ENCODE measurements at places on chromosomes 4 and X. TPM values are rescaled to one million over a fixed set of nuclear protein-coding genes. Genes with fewer than 3 reads are reported as not detected.

- no peak overlapping the region for H3K4me3 ChIP-seq
- no peaks in the 10 kb centered on the region for H3K36me3 ChIP-seq
- H3K4me1 ChIP-seq: no peaks in the 10 kb centered on the region
- no peaks in the 10 kb centered on the region for H3K27me3 ChIP-seq
Measured at GRCh38 chr4:113880240-113881028, 99.0 kb downstream of the ARSJ start.

GRCh38 chr4:16100833-16101232 is 17.0 kb upstream of the PROM1 start:
- H3K4me1 ChIP-seq: peaks cover 6% of the 10 kb centered on the region
- H3K27ac ChIP-seq: no peak overlapping the region
- no peak for DNase-seq
- H3K4me3 ChIP-seq: no peak overlapping the region
- no peaks in the 10 kb centered on the region for H3K36me3 ChIP-seq
- no peaks in the 10 kb centered on the region for H3K27me3 ChIP-seq

DNA sequence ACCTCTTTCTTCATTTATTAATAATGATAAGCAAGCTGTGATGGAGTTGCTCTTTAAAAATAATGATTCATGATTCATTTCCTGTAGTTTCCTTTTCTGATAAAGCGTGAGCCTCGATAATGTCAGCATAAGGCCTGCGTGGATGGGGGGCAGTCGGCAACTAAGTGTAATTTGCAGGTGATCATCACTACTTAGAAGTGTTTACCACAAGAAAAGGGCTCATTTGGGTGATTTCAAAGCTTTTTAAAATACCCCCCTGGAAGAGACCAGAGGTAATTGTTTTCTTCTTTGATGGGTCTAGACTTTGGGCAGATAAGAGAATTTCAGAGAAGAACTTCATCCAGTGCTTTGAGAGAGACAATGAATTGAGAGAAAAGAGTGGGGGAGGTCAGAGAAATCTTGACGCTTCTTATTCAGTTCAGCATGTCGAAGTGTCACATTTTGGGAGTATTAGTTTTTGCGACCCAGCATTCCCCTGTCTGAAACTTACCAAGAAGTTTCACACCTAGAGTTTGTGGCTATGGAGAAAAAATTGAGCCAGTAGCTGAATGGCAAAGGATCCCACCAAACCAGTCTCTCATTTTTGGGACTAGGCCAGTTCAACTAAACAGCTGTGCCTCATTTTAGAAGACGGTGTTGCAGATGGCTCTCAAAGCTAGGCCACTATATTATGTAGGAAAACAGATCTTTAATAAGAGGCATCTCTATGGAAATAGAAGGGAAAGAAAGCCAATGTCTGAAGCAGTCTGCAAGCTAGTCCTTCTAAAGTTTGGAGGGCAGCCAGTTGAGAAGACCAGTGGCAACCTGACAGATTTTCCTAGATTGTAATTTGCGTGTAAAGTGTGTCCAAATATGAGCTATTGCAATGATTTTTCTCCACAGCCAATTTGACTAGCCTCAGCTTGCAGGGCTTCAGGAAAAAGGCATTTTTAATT is 171.0 kb upstream of the PPP1R2C start:
- H3K4me1 ChIP-seq: no peaks in the 10 kb centered on the region
- H3K36me3 ChIP-seq: no peaks in the 10 kb centered on the region
- H3K27ac ChIP-seq: no peak overlapping the region
- H3K4me3 ChIP-seq: no peak overlapping the region
- no peaks in the 10 kb centered on the region for H3K27me3 ChIP-seq

- H3K36me3 ChIP-seq: no peaks in the 10 kb centered on the region
- H3K4me1 ChIP-seq: no peaks in the 10 kb centered on the region
- H3K4me3 ChIP-seq: no peak overlapping the region
- H3K27ac ChIP-seq: no peak overlapping the region
- DNase-seq: no peak
- no peaks in the 10 kb centered on the region for H3K27me3 ChIP-seq
Measured at GRCh38 chr4:188110741-188111471, 1.5 kb upstream of the TRIML2 start.

GRCh38 chr4:148515248-148515647 is 73.0 kb upstream of the NR3C2 start:
- DNase-seq: no peak
- no peaks in the 10 kb centered on the region for H3K4me1 ChIP-seq
- no peaks in the 10 kb centered on the region for H3K36me3 ChIP-seq
- no peaks in the 10 kb centered on the region for H3K27me3 ChIP-seq
- no peak overlapping the region for H3K4me3 ChIP-seq
- H3K27ac ChIP-seq: no peak overlapping the region

- no peaks in the 10 kb centered on the region for H3K27me3 ChIP-seq
- no peak for DNase-seq
- H3K4me3 ChIP-seq: no peak overlapping the region
- no peaks in the 10 kb centered on the region for H3K4me1 ChIP-seq
- H3K36me3 ChIP-seq: no peaks in the 10 kb centered on the region
- H3K27ac ChIP-seq: no peak overlapping the region
Measured at GRCh38 chrX:350534-351323, 32.1 kb upstream of the GTPBP6 start.

- H3K27ac ChIP-seq: no peak overlapping the region
- no peaks in the 10 kb centered on the region for H3K36me3 ChIP-seq
- DNase-seq: no peak
Measured at GRCh38 chrX:149074398-149074797, 430.7 kb downstream of the IDS start.

DNA sequence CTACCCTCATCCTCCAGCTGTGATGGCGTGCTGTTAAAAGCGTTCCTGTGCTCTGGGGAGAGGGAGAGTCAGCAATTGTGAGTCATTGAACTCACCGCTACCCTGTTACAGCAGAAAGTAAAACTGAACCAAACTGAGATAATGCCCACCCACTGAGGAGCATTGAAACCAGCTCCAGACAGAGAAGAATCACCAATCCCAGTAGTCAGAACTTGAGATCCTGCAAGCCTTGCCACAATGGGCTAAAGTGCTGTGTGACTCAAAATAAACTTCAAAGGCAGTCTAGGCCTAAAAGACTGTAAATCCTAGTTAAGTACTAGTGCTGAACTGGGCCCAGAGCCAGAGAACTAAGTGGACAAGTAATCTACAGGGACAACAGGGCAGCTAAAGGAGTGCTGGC is 1394.2 kb upstream of the DIAPH2 start:
- H3K27me3 ChIP-seq: no peaks in the 10 kb centered on the region
- no peak overlapping the region for H3K4me3 ChIP-seq
- H3K36me3 ChIP-seq: no peaks in the 10 kb centered on the region

DNA sequence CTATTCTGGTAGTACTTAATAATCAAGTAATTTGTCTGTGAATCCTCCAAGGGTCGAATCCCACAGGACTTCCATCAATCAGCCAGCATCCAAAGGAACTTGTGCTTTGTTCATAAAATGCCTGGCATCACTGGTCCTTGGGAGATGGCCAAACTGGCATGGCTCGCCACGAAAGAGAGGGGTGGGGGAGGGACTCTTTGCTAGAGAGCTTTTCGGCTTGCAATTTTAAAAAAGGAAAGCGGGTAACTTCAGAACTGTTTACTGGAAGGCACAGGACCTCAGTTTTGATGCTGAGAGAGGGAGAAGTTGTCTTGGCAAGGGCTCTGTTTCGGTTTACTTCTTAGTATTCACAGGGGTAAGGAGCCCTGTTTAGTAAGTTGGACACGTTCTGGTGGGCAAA is 79.4 kb upstream of the FHL1 start:
- no peak for DNase-seq
- no peaks in the 10 kb centered on the region for H3K36me3 ChIP-seq
- no peaks in the 10 kb centered on the region for H3K27me3 ChIP-seq
- H3K27ac ChIP-seq: no peak overlapping the region
- no peak overlapping the region for H3K4me3 ChIP-seq

GRCh38 chr4:156594624-156595023 is 377.0 kb downstream of the PDGFC start:
- no peak overlapping the region for H3K27ac ChIP-seq
- no peak overlapping the region for H3K4me3 ChIP-seq
- DNase-seq: peak; percentile 37
- H3K27me3 ChIP-seq: no peaks in the 10 kb centered on the region
- H3K36me3 ChIP-seq: no peaks in the 10 kb centered on the region

GRCh38 chr4:52873191-52873590 is 11.1 kb downstream of the RASL11B start:
- no peaks in the 10 kb centered on the region for H3K36me3 ChIP-seq
- H3K4me1 ChIP-seq: no peaks in the 10 kb centered on the region

- no peak overlapping the region for H3K4me3 ChIP-seq
- H3K36me3 ChIP-seq: no peaks in the 10 kb centered on the region
- no peak overlapping the region for H3K27ac ChIP-seq
- no peaks in the 10 kb centered on the region for H3K27me3 ChIP-seq
Measured at GRCh38 chrX:110406822-110407221, 48.2 kb downstream of the RTL9 start.

DNA sequence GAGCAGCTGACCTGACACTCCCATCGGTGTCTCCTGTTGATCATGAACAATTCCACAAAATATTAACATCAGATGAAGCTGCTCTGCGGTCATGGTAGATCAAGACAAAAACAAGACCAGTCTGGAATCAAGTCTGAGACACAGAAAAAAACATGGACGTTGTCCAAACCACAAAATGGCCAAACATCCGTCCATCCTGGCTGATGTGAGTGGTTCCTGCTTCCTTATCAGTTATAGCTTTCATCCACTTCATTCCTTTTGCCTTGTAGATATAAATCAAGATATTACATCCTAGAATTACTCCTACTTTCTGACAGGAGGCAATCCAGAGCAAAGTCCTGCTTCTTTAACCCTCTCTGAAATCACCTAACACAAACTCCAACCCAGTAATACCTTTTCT is 28.8 kb upstream of the PCSK1N start:
- H3K36me3 ChIP-seq: no peaks in the 10 kb centered on the region
- DNase-seq: no peak
- no peak overlapping the region for H3K27ac ChIP-seq
- H3K27me3 ChIP-seq: no peaks in the 10 kb centered on the region
- H3K4me3 ChIP-seq: no peak overlapping the region

DNA sequence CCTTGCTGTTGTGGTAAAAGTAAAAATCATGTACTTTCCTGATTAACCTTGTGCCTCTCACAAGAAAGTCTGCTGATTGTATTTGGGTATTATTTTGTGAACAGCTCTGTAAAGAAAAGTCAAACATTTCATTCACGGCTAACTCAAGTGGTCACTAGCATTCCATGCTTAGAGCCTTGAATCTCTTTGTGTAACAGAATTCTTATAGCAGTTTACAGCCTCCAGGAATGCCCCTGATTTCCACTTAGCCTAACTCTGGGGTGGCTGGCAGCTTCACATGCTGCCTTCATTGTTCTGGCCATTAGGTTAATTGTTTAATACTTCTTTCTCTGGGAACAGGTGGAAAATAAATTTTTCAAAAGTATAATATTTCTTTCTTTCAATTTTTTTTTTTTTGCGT is 226.7 kb downstream of the RBMX2 start:
- no peak for DNase-seq
- H3K4me3 ChIP-seq: no peak overlapping the region
- no peaks in the 10 kb centered on the region for H3K27me3 ChIP-seq
- no peak overlapping the region for H3K27ac ChIP-seq

- DNase-seq: no peak
- H3K36me3 ChIP-seq: no peaks in the 10 kb centered on the region
- peaks cover 6% of the 10 kb centered on the region for H3K4me1 ChIP-seq
- H3K27me3 ChIP-seq: no peaks in the 10 kb centered on the region
Measured at GRCh38 chrX:24694825-24695224, 1.1 kb downstream of the POLA1 start.

DNA sequence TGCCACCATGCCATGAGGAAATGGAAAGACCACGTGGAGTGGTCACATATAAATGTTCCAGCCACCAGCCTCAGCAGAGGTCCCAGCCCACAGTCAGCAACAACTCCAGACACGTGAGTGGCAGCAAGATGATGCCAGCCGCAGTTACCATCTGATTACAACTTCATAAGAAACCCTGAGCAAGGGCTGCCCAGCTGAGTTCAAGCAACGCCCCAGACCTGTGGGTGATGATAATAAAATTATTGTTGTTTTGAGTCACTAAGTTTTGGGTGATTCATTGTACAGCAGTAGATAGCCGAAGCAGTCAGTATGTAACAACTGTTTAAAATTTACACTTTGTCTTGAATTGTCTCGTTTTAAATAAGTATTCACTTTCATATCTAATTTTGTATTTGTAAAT is 5.8 kb upstream of the CCNG2 start:
- peaks cover 17% of the 10 kb centered on the region for H3K4me1 ChIP-seq
- no peak overlapping the region for H3K27ac ChIP-seq
- H3K27me3 ChIP-seq: no peaks in the 10 kb centered on the region
- DNase-seq: no peak
- H3K36me3 ChIP-seq: no peaks in the 10 kb centered on the region

- no peak overlapping the region for H3K4me3 ChIP-seq
- peak overlapping the region; percentile 20 for H3K27ac ChIP-seq
- no peaks in the 10 kb centered on the region for H3K27me3 ChIP-seq
- H3K36me3 ChIP-seq: no peaks in the 10 kb centered on the region
- peak; percentile 28 for DNase-seq
- peaks cover 35% of the 10 kb centered on the region for H3K4me1 ChIP-seq
Measured at GRCh38 chr4:74092957-74093356, 6.0 kb downstream of the CXCL2 start.

- no peaks in the 10 kb centered on the region for H3K36me3 ChIP-seq
- H3K27ac ChIP-seq: no peak overlapping the region
- H3K4me3 ChIP-seq: no peak overlapping the region
- no peak for DNase-seq
Measured at GRCh38 chr4:188911199-188911598, 772.0 kb downstream of the TRIML1 start.

DNA sequence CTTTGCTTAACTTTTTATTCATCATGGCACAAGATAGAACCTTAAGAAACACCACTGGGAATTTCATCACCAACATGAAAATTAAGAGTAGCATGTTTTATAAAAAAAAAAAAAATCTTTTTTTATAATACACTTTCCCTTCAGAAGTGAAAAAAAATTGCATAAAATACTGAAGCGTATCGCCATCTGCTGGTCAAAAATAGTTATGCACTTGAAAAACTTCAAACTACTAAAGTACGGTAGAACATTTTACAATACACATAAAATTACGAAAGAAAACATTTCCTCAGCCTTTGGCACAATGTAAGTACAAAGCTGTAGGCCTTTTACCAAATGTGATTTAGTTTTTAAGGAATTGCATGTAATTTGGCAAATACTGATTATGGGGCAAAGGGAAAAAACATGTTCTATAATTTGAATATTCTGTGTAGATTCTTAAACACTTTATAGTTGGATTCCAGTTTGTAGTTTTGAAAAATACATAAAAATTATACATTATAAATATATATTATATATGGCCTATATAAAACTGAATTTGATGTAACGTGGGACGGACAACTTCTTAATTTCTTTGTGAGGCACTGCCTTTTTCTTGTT is 26.5 kb downstream of the HCCS start:
- H3K4me1 ChIP-seq: no peaks in the 10 kb centered on the region
- H3K4me3 ChIP-seq: no peak overlapping the region
- no peak overlapping the region for H3K27ac ChIP-seq
- H3K36me3 ChIP-seq: no peaks in the 10 kb centered on the region
- H3K27me3 ChIP-seq: no peaks in the 10 kb centered on the region

- DNase-seq: no peak
- H3K36me3 ChIP-seq: no peaks in the 10 kb centered on the region
- no peaks in the 10 kb centered on the region for H3K4me1 ChIP-seq
- H3K27ac ChIP-seq: no peak overlapping the region
- H3K27me3 ChIP-seq: no peaks in the 10 kb centered on the region
Measured at GRCh38 chrX:39506131-39506530, 591.6 kb downstream of the BCOR start.

GRCh38 chrX:111511477-111511876 is at the start of gene SERTM2:
Gene SERTM2 (plus strand): TSS chrX:111511645. CDS start chrX:111518858, 7,213 bp downstream.
- no peaks in the 10 kb centered on the region for H3K36me3 ChIP-seq
- DNase-seq: no peak
- no peaks in the 10 kb centered on the region for H3K27me3 ChIP-seq

RNF128 gene
- total RNA-seq: 18.9 TPM

NDST3 gene
- total RNA-seq: not detected

SPATA18 gene
- 8.0 TPM for total RNA-seq

CITED1 gene
- total RNA-seq: not detected

PITX2 gene
- total RNA-seq: not detected

XAGE2 gene
- total RNA-seq: not detected

MSX1 gene
- 3.9 TPM for total RNA-seq

VEGFD gene
- total RNA-seq: not detected

All from body of pancreas (tissue), 4 donors.